ENCODE measurements at places on chromosomes 2 and 18.

GRCh38 chr2:236597629-236598028 is 28.0 kb downstream of the ACKR3 start:
- DNase-seq = no peak

DNA sequence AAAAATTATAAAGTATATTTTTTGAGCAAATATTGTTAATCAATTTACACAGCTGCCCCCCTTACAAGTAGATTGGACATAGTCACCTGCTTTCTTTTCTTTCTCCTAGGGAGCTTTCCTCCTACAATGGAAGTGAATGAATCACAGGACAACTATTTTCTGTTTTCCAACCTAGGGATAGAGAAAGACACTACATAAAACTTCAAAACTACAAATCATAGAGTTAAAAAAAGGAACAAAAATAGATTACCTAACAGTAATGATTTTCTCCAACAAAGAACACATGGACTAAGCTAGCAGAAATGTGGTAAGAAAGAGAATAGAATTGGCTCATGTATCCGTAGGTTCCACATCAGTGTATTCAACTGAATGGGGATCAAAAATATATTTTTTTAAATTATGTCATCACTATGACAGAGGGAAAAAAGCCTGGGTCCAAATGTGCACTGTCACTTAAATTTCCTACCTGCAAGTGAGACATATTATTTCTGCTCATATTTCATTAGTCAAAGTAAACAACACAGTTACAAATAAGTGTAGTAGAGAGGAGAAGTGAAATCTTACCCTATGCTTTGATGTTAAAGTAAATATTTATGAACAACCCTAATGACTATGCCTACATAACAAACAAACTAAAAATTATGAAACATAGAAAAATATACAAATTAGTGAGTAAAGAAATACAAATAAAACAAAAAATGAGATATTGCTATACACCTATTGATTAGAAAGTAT is 756.7 kb downstream of the SOCS6 start:
- DNase-seq = no peak

- no peak for DNase-seq
These were observed 17.8 kb upstream of the SCLY start for GRCh38 chr2:238042849-238043584.

GRCh38 chr2:181054843-181055242 is 74.4 kb downstream of the UBE2E3 start:
- DNase-seq = no peak

GRCh38 chr2:44112096-44112495 is 56.6 kb upstream of the PPM1B start:
- no peak for DNase-seq

GRCh38 chr2:406231-406630 is 118.3 kb upstream of the ALKAL2 start:
- no peak for DNase-seq

DNA sequence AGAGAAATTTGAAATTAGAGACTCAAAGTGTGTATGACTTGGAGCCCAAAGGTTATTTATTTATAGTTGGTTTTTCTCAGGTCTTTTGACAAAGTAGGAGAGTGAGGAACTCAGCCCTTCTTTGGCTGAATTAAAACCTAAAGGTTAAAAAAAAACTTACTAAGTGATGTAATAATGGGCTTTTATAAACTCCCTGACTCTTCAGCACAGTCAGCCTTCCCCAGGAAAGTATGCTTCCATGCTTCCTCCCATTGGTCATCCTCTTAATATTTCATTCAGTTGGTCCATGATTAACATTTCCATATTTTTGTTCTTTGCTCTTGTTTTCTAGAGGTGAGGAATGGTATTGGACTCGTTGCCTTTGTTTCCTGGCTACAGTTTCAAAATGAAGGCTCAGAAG is 7.2 kb downstream of the ARPC2 start:
- no peak for DNase-seq

DNA sequence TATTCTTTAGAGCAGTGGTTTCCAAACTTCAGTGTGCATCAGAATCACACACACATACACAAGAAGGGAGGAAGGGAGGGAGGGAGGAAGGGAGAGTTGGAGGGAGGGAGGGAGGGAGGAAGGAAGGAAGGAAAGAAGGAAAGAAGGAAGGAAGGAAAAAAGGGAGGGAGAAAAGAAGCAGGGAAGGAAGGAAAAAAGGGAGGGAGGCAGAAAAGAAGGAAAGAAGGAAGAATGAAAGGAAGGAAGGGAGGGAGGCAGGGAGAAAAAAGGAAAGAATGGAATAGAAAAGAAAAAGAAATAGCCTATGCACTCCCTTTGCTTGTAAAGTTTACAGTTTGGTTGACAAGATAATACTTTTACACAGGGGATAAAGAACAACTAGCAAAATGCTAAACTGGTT is 96.3 kb upstream of the BCL11A start:
- no peak for DNase-seq

GRCh38 chr18:70720607-70721006 is 431.8 kb downstream of the SOCS6 start:
- no peak for DNase-seq

DNA sequence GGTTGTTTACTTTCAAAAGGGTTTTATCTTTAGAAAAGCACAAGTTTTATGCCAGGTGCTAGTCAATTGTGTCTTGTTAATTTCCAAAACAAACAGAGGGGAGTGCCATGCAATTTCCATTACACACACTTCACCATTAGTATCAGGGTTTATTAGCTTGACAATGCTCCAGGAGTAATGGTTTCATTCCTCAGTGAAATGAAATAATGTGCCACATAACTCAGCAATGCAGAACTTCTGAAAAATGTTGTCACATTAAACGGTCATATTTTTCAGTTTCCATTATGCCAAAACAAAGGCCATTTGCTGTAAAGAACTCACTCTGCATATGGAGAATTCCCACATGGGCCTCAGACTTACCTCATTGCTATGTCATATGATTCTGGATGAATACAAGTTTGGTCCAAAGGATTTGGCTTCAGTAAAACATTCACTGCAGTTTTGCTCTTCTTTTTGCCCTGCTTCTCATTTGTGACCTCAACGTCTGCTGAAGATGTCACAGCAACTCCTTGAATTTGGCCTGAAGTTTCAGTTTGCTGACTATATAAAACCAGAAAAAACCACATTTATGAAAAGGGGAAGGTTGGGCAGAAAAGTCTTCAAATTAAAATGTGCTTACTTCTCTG is 198.2 kb downstream of the SRBD1 start:
- no peak for DNase-seq

DNA sequence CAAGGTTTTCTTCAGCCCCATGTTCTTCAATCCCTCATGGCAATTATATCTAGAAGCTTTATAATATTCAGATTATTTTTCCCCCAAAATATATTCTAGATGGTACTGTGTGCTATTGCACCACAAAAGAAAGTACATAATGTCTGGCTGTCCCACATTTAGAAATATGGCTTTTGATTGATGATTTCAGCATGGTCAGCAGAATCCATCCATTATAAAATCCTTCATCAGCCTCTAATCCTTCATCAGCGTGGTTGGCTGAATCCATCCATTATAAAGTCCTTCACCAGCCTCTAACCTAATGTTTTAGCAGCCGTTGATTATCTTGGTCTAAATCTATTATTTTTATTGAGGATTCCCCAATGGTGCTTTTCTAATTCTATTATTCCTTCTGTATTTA is 23.3 kb upstream of the HAAO start:
- no peak for DNase-seq

DNA sequence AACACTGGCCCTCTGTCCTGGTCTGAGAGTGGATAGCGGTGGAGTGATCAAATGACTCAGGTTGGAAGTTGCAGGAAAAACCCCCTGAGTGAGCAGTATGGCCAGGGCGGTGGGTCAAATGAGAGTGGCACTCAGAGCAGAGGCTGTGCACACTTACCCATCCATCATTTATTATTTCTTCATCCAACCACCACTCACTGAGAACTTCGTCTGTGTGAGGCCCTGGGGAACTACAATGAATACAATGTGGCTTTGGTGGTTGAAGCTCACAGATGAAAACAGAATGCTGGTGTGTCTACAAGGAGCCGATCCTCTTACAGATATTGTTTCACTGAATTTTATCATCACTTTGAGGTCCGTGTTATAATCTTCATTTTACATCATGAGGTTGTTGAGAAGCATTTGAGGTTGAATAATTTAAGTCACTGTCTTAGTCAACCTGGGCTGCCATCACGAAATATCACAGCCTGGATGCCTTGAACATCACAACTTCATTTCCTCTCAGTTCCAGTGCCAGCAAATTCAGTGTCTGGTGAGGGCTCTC is 73.4 kb upstream of the ID2 start:
- no peak for DNase-seq

GRCh38 chr2:118569876-118570535 is 277.4 kb downstream of the EN1 start:
- no peak for DNase-seq

GRCh38 chr18:30960661-30961060 is 81.9 kb downstream of the DSC3 start:
- no peak for DNase-seq

DNA sequence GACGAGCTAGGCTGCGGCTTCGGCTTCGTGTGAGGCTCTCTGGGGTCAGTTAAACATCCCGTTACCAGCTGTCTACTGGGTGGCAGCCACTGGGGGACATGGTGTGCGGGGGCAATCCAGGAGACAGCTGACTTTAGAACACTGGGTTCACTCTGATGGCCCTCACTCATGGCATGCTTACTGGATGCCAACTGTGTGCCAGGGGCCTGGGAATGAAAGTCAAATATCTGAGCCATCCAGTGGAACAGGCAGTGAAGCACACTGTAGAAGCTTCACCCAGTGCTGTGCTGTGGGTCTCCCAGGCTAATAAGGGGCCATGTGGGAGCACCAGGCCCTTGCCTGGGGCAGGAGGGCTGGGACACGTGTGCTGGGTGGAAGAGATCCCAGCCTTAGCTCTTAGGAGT is 48.3 kb downstream of the GLI2 start:
- DNase-seq = no peak

DNA sequence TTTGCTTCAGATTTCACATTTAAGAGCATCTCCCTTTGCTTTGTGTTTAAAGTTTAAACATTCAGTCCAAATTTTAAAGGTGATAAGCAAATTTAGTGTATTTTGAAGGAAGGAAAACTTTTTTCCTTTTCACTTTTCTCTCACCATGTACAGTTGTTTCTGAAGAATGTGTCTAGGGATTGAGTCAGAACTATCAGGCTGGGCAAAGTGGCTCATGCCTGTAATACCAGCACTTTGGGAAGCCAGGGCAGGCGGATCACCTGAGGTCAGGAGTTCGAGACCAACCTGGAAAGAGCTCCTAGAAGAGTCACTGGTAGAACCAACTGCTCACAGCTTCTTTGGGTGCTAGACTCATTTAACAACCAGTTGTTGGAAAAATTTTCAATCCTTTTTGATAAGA is 327.0 kb upstream of the THUMPD2 start:
- DNase-seq = no peak

DNA sequence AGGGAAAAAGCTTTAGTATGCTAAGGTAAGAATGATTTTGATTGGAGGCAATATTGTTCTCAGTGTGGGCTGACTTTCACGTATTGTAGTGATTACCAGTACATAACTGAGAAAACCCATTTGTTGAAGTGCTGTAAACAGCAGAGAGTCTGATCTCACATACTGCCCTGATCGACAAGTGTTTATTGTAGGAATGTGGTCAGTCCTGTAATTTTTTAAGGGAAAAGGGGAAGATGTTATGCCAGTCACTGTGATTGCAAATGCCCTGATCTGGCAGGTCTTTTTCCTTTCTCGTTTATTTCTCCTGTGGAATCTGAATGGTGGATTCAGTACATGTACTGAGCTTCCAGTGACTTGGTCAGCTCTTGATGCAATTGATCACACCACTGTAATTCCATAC is 11.5 kb downstream of the SPATS2L start:
- DNase-seq = no peak

- no peak for DNase-seq
These were observed 177.5 kb upstream of the GATA6 start for GRCh38 chr18:21991886-21992285.

DNA sequence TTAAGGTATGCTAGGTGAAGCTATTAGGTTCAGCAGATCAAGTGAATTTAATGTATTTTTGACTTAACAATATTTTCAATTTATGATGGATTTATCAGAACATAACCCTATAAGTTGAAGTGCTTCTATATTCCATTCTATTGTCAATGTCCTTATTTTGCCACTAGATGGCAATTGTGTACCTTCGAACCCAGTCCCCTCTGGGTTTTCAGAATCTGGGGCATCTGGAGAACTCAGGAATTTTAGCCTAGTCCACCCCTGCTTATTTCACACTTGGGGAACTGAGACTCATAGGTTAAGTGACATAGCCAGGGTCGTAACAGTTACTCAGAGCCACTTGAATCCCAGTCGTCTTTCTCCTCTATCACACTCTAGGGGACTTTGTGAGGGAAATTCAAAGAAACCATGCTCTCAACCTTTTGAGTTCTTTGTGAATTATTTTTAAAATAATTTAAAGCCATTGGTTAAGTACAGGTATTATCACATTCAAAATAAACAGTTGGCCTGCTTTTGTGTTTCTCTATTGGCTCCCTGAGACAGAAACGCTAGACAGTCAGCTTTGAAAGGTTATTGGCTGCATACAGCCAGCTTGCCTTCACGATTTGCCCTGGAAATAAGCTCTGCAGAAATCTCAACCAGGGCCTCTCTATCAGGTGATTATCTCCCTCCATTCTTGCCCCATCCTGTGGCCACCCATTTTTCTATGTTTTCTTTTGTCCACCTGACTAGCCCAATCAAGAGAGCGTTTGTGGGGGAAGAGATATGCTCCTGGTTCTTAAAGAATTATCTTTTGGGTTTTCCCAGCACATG is 145.0 kb downstream of the TTC27 start:
- DNase-seq = no peak

GRCh38 chr2:152453129-152453911 is 118.3 kb downstream of the FMNL2 start:
- DNase-seq = no peak
